ENCODE measurements at places on chromosomes 2 and 18.

- DNase-seq = peak; percentile 6
Observed at GRCh38 chr2:102843764-102844443, 82.1 kb downstream of the TMEM182 start.

GRCh38 chr2:43223521-43224001 is 2.8 kb downstream of the ZFP36L2 start:
- DNase-seq = no peak

DNA sequence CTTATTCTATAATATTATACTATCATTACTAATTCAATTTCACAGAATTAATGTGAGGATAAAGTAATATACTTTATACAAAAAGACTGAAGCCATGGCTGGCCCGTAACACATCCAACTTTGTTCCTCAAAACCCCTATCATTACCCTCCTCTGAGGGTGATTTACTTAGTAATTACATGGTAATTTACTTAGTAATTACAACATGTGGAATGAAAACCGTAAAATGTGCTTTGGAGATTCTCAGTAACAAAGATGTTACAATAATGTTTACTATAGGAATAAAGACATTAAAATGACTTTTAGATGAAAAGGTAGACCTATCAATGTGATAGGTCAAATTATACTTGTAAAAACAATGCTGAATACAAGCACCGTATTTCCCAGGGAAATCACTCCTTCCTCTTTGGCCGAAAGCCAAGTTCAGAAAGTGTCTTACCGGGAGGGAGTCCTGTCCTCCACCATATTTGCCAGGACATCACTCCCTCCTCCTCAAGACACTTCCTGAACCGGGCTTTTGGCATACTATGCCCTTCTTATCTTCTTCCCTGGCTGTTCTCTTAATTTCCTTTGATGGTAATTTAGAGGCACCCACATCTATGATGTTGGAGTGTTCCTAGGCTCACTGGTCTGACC is 1047.8 kb downstream of the SOCS6 start:
- peak; percentile 53 for DNase-seq

DNA sequence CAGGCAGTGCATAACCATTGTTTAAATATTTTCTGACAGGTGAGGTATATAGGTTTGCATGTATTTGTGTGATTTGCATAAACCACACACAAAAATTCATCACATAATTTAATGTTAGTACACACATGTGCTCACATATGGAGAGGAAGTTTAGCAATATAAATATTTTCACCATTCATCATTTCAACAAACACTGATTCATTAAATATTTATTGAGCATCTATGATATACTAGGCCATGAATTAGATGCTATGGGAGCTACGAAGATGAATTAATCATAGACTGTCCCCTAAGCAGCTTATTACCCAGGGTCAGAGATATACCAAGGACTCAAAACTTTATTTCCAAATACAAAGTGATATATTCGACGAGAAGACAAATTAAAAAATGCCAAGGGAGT is 311.6 kb upstream of the PIK3C3 start:
- no peak for DNase-seq

DNA sequence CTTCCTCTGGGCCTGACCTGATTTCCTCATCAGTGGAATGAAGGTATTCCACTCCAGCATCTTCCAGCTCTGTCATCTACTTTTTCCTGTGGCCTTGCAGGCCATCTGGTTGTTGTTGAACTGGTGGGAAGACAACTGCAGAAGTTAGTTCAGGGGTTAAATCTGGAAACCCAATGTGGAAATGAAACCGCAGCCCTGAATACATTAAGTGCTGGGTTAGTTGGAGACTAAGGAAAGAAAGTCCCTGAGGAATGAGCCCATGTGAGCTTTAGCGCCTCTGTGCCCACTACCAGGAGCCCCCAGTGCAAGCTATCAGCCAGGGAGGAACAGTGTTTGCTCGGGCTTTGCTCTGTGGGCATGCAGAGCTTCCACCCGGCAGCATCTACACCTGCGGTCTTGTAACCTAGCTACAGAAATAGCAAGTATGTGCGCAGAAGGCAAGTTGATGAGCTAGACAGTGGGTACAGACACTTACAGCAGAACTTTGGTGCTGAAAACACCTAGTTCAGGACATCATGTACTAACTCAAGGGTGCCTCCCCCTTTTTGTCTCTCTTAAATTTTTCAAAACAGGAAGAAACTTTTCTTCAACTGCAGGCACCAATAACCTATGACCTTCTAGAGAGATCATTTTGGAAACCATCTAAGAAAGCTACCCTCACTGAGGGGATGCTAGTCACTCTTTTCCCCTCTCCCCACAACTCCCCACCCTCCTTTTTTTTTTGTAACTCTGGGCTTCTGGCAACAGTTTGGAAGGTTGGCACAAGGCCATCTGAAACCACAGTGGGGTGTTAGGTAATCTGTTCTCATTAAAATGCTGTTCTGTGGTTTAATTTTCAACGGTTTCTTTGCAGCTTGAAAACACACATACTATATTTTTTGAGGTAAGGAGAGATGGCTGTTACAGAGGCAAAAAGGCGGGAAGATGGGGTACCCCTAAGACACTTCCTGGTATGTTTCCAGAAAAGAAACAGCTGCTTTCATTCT is 18.3 kb upstream of the CXCR4 start:
- DNase-seq = peak; percentile 39

Measured in NCI-H1105 treated with DMSO at 0.1 percent for 48 hours (cell line).